Activated CD8-positive, alpha-beta memory T cell treated with anti-CD3 and anti-CD28 coated beads for 48 hours (primary cell): ENCODE measurements at places on chromosomes 13 and 19.

DNA sequence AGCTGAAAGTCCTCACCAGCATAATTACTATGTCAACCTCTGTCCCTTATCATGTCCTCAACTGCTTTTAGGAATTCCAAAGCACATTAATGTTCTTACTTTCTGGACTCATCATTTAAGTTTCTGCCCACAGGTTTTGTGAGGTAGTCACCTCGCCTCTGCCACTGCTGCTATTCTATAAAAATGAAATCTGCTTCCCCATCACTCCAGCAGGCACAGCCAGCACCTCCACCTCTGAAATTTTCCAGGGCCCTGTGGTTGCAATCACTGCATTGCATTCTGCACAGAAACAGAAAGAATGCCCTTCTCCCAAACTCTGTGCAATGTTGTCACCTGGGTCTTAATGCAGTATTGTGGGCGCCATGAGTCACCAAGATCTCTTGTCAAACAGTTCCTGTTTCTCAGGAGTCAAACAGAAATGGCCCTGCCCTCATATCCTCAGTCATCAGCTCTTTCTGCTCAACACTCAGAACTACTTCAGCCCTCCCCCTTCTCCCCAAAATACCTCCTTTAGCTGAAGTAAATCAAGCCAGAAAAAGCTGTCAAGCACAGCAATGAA lies 529.2 kb upstream of the NBEA start:
- no peak for DNase-seq

DNA sequence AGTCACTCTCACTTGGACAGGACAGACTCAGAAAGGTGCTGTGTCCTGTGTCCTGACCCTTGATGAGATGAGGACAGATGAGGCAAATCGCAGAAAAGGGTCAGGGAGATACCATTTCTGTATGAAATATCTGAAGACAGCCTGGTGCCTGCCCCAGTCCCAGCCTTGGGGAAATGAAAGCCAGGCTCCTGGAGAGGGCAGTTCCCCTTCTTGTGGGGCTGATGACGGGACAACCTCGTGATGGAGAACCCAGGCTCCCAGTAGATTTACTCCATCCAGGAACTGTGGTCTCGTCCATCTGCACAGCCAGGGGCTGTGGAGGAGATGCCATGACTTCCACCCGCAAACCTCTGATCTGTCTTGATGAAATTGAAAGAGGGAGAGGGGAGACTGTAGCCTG lies 13.8 kb downstream of the LILRB1 start:
- DNase-seq: no peak

DNA sequence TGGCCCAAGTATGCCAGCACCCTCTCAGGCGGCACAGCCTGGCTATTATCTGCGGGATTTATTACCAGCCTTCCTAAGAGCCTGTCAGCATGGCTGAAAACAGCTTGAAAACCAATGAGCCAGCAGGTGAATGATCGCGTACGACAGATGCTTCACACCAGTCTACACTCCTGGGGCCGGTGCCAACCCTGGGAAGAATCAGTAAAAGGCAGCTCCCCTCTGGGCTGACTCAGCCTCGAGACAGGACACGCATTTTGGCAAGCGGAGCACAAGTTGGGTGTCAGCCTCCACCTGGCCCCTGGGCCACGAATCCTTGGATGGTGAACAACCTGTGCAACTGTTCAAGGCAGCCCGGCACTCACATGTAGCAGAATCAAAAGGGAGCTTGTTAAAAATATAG lies 15.6 kb downstream of the EMP3 start:
- DNase-seq: no peak

GRCh38 chr13:28679628-28680027 lies 20.7 kb downstream of the POMP start:
- no peak for DNase-seq

GRCh38 chr13:89407357-89407756 lies 1736.2 kb downstream of the SLITRK5 start:
- DNase-seq: no peak

- no peak for DNase-seq
Measured at GRCh38 chr13:109745702-109746101, 40.7 kb downstream of the IRS2 start.

DNA sequence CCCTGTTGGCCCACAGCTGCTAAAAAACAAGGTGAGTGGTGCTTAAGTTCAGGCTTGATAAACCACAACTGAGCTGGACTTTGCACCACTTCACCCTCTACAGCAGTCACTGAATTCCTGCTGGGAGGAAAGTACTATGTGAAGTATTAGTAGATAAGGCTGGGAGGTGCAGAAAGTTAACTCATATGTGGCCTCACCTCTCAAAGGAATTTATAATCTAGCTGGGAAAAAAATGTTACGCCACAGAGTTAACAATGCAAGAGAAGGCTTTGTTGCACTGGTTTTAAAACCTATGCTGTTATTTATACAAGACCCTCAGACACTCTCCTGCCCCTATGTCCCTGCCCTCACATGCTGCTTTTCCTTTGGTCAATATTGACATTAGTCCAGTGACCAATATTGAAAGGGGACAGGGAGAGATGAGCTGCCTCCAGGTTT lies 60.9 kb downstream of the LIG4 start:
- DNase-seq: no peak

GRCh38 chr19:7219056-7219455 lies 75.2 kb downstream of the INSR start:
- DNase-seq: no peak

DNA sequence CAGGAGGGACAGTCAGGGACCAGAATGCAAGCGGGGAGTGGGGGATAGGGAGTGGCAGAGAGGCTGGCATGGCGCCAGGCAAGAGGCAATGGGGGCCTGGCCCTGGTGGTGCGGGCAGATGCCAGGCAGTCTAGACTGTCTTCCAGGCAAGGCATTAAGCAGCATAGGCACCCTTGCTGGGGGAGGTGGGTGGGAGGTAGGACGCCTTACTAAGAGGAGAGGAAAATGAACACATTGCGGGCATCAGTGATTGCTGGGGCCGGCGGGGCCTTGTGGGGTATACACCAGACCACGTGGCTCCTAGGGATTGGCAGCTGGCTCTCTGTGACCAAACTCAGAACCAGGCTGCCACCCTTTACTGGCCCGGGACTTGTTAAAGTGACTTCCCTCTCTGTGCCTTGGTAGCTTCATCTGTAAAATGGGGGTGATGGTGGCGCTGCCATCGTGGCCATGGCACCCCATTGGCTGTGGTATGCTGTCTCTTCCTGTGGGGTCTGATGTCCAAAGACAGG lies 46.0 kb downstream of the DNM2 start:
- DNase-seq: no peak

GRCh38 chr13:28041031-28041461 lies 52.6 kb upstream of the URAD start:
- DNase-seq: no peak

- no peak for DNase-seq
Measured at GRCh38 chr19:56838909-56839651, 1.4 kb downstream of the PEG3 start.

GRCh38 chr19:2491130-2491801 lies 15.3 kb downstream of the GADD45B start:
- DNase-seq: no peak

- DNase-seq: no peak
Measured at GRCh38 chr13:51674276-51674675, 90.0 kb downstream of the WDFY2 start.

GRCh38 chr13:84730376-84730775 lies 848.1 kb upstream of the SLITRK1 start:
- DNase-seq: no peak

DNA sequence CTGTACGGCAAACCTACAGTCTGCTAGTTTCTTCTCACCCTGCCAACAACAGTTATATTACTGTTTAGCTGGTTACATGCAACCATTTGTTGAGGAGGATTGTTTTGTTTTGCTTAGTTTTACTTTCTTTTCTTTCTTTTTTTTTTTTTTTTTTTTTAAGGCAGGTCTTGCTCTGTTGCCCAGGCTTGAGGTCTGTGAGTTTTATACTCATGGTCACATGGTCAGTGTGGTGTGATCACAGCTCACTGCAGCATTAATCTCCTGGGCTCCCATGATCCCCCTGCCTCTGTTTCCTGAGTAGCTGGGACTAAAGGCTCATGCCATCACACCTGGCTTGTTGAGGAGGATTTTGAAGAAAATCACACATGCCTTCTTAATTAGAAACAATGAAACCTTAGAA lies 505.6 kb downstream of the GPC5 start:
- no peak for DNase-seq

DNA sequence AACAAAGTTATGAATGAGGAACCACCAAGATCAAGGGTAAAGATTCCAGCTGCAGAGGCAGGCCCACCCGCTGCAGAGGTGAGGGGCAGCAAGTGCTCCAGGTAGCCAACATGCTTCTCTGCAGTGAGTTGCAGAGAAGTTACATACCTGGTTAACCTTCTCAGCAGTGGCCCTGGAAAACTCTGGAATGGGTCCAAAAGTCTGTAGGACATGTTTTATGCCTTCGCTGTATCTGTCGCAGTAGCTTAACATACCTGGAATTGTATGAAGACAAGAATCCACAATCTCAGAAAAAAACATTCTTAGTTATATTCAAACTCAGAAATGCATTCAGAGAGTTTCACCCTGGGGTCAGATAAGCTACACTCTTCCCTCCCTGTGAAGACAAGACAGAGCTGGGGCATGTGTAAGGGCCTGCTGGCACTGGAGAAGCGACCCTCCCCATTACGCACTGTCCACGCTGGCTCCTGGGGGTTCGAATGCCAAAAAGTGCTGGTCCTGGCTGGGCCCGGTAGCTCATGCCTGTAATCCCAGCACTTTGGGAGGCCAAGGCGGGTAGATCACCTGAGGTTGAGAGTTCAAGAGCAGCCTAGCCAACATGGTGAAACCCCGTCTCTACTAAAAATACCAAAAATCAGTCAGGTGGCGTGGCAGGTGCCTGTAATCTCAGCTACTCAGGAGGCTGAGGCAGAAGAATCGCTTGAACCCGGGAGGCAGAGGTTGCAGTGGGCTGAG lies 121.0 kb downstream of the CRYL1 start:
- DNase-seq: no peak

DNA sequence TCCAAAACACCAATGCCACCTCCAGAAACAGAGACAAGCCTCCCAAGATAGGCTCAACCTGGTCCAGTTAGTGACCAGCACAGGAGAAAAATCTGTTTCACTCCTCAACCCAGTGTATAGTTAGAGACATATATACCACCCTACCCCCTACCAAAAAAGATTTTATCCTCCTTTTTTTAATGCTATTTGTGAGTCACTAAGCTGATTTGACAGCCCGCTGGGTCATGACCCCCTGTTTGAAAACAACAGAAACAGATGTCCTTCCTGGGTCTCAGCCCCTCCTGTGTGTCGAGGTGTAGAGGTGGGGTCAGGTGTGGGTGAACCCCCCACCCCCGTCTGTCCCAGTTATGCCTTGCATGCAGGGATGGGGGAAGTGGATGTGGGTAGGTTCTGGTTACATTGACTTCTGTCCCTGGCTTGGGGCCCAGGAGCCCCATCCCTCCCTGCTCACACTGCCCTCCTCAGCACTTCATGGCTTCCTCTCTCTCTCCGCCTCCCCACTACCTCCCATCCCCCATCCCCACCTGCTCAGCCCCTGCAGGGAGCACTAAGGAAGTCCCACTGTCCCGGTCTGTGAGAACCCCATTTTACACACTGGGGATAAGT lies 14.0 kb upstream of the TOMM40 start:
- DNase-seq: no peak

GRCh38 chr13:107324416-107325204 lies 756.7 kb upstream of the ARGLU1 start:
- no peak for DNase-seq

- no peak for DNase-seq
Measured at GRCh38 chr13:75505327-75505726, 23.4 kb upstream of the TBC1D4 start.

DNA sequence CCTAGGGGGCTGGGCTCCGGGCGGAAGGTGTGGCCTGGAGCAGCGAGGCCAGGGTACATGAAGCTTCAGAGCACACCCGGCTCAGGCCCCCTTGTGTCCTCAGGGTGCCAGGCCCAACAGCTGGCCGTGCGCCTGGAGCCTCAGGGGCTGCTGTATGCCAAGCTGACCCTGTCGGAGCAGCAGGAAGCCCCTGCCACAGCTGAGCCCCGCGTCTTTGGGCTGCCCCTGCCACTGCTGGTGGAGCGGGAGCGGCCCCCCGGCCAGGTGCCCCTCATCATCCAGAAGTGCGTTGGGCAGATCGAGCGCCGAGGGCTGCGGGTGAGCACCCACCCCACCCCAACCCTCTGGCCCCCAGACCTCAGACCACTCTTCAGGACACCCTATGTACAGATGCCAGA lies 3.2 kb downstream of the SYDE1 start:
- DNase-seq: no peak

GRCh38 chr19:28309070-28309469 lies 903.9 kb downstream of the UQCRFS1 start:
- no peak for DNase-seq

GRCh38 chr13:73825143-73825542 lies 309.1 kb downstream of the KLF12 start:
- DNase-seq: no peak

DNA sequence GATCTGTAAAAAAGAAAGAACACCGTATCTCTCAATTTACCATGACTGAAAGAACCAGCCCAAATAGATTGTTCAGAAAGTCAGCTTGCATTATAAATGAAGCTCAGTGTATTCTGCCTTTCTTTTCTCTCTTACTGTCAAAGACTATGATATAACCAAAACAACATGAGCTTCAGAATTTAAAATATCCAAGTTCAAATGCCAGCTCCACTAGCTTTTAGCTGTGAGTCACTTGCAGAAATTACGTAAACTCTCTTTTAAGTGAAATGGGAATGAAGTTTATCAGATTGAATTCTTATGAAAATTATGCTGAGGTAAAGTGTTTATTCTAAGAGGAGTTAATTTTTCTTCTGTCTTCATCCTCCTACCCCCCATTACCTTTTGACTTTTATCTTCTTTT lies 20.0 kb upstream of the POSTN start:
- no peak for DNase-seq

- DNase-seq: no peak
Measured at GRCh38 chr13:42996584-42996983, 4.5 kb upstream of the EPSTI1 start.

GRCh38 chr13:79936368-79937136 lies 404.4 kb downstream of the SPRY2 start:
- DNase-seq: no peak
